Stimulated activated naive CD8-positive, alpha-beta T cell treated with anti-CD3 and anti-CD28 coated beads, Interleukin-15, Interleukin-2, amounts not matched to agents 100 U/mL and 50 U/mL, for 24 hours (primary cell): ENCODE measurements at places on chromosomes 2 and 18.

DNA sequence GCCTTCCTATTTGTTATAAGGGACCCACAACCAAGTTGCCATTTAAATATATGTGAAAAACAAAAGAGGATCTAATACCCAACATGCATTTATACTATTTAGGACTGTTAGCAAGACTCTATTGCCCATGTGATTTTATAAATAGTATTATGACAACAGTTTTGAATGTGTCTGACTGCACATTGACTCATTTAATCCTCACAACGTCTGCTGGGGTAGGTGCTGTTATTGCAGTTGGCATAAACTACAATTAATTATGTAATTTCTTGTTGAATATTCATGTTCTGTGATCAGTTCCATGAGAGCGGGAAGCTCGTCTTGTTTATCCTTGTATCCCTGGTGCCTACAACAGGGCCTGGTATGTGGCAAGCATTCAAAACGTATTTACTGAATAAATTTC, 53.7 kb downstream of the SH2D6 start:
- DNase-seq, result no peak

- no peak for DNase-seq
Measured at GRCh38 chr2:184654945-184655344, 56.6 kb downstream of the ZNF804A start.

- DNase-seq, result no peak
Measured at GRCh38 chr2:177772529-177772928, 300.0 kb downstream of the PDE11A start.

DNA sequence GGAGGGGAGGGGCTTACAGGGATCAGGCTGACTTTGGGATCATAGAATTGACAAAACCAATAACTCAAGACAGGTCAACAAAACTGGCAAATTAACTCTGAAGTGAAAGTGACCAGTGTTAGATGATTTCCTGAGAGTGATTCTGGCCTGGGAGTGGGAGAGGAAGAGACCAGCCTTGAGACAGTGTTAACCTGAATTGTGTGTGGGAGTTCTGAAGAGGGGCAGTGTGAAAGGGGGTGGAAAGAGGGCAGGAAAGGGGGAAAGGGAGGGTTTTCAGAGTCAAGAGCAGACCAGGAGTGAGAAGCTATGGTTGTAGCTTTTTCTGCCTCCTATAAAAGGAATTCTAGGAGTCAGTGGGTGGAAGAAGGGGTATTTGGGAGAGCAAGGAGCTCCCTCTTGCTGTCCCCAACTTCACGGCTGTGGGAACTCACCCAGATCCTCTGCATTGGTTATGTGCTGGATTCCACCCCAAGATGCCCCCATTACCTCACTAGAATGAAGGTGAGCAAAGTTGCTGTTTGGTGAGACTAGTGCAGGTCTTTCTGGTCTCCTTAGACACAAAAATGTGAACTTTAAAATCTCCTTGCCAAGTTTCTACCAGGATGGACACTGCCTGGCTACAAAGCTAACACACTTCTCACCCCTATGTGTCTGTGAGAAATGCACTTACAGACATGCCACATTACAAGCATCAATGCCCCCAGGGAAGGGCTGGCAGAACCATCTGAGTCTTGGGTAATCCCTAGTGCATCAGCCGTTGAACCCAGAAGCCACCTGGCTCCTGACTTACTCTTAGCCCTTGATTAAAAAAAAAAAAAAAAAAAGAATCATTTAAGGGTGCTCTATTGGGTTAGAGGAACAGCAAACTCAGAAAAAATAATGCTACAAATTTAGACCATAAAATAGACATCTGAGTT, 61.6 kb downstream of the BMP10 start:
- no peak for DNase-seq

DNA sequence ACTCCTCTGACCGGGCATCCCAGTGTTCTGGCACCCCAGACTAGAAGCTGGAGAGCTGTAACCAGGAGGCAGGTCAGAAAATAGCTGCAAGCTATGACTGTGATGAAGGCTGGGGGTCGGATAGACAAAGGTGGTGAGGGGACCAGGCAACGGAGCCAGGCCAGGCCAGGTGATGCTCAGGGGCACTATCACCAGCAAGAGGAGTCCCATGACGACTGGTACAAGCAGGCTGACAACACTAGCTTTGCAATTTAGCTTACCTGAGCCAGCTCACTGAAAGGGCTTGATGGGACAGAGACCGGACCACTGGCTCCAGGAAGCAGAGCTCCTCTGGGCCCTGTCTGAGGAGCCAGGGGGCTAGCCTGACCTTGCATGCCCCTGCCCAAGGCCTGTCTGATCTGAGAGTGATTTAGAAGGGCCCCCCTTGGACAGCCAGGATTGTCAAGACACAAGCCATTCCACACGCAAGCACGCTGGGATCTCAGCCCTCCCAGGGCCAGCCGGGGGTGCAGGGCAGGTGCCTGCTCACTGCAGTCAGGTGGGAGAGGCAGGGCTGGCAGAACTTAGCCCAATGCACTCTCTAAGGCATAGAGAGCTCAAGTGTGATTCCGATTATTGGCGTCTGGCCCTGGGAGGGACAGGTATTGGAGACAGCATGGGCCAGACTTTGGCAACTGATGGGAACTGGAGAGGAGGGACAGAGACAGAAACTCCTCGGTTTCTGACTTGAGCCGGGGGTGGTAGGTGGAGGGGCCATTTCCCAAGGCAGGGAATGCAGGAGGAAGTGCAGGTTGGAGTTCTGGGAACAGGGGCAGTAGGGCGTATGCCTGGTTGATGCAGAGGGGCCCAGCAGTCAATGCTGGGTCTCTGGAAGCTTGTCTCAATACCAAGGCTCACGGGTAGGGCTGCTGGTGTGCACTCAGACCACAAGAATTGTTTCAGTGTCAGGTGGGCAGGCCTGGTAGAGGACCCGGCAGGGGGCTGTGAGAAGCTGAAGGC, 47.7 kb downstream of the MYO7B start:
- DNase-seq, result no peak

GRCh38 chr2:24454294-24454693, 36.8 kb upstream of the NCOA1 start:
- DNase-seq, result no peak

DNA sequence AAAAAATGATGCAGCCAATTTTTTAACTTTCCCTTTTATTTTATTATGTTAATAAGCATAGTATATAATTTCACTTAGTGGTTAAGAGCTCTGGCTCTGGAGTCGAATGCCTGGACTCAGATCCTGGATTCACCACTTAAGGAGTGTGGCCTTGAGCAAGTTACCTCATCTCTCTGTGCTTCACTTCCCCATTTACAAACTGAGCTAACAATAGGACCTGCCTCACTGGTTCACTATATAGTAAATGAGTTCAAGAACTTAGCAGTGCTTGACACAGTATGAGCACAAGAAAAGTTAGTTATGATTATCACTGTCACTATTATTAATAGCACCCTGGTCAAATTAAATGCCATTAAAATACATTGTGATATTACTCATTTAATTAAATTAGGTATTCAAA, 30.6 kb downstream of the SCN3A start:
- DNase-seq, result no peak

DNA sequence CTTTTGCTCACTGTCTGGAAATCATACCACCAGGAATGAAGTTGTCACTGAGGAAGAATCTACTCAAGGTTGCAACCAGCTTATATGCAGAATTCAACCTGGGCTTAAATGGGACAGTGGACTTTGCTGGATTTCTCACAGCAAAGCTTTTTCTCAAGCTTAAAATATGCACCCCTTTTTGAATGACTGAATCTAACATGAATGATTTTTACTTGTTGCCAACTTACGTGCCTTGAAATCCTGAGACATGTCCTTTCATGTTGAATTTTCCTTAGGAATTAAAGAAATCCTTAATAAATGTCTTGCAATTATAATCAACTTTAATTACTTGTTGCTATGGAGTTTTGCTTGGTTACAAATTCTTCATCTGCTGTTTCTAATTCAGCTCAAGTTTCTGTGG, 57.4 kb downstream of the SPP2 start:
- no peak for DNase-seq

- no peak for DNase-seq
Measured at GRCh38 chr2:221572821-221573429, 821 bp upstream of the EPHA4 start.

DNA sequence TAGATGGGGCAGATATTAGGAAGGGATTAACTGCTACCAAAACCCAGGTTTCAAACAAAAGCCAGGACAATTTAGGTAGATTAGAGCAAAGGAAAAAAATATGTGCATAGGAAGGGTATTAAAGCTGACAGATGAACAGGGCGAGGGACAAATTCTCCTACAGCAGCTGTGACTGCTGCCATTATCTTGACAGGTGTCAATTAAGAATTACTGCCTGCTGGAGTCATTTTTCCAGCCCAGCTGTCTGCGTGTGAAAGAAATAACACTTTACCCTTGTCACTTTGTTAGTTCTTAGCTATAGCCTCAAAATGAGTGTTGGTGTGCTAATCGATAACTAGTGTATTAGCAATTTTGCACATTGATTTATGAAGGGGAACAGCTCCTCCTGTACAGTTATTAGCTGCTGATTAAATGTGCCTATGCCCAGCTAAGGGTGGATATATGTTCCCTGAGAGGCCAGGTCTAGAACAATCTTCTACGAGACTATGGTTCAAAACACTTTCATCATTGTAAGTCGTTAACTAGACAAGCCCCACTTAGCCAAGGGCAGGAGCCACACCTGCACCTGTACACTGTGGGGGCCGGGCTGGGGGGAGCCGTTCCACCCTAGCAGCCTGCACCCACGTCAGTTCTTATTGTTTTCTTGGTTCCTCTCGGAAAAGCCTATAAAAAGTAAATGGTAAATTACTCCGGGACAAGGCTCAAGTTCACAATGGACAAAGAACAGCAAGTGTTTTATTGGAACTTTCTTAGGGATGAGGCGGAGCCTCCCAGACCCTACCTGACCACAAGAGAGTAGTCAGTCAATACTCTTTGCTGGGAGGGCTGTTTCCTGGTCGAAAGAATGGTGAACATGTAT, 7.7 kb downstream of the TSHZ1 start:
- no peak for DNase-seq

GRCh38 chr2:142883526-142883925, 6.1 kb downstream of the KYNU start:
- no peak for DNase-seq

DNA sequence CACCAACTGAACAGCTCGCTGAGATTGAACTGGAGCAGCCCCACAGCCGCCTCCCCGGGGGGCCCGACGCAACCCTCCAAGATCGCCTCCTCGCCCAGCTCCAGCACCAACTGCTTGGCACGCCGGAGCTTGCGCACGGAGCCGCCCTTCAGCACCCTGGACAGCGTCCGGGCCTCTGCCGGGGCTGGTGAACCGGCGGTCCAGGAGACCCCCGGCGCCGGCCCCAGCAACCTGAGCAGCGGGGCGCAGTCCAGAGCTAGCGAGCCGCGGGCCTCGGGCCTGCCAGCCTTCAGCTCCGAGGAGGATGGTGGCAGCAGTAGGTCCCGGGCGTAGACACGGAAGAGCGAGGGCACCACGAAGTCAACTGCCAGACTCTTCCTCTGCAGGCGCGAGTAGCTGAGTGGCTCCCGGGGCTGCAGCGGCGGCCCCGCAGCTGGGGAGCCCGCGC, 1.2 kb downstream of the ALK start:
- peak; percentile 70 for DNase-seq

- no peak for DNase-seq
Measured at GRCh38 chr2:166892397-166892796, 4.1 kb downstream of the XIRP2 start.

DNA sequence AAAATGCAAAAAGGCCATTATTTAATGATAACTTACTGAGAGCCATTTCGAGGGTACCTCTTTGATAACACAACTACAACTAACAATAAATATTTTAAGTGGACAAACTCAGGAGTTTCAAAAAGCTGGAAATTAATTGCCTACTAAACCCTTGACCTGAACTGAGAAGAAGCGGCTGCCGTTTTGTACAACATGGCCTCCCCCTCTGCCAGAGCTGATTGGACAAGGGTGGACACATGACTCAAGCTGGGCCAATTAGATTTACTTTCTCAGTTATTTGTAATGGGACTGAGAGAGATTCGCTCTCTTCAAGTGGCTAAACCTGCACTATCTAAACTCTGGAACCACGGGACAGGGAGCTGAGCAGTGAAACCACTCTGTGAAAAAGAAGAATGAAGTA, 135.9 kb upstream of the SERPINE2 start:
- DNase-seq, result no peak

DNA sequence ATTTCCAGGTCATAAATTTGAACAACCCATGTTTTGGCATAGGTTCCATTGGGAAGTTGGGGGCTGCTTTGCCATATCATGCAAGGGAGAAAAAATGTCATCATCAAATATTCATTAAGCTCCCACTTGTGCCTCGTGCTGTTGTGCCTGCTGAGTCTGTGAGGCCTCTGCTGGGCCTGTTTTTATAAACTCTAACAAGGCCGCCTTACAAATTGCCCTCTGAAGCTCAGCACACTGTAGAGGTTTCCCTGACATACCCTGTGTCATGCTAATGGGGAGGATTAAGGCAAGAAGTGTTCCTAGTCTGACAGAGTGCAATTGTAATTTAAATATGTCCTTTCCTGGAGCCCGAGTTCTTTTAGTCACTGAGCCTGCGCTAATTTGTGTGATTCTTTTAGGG, 17.6 kb downstream of the OSBPL6 start:
- no peak for DNase-seq

DNA sequence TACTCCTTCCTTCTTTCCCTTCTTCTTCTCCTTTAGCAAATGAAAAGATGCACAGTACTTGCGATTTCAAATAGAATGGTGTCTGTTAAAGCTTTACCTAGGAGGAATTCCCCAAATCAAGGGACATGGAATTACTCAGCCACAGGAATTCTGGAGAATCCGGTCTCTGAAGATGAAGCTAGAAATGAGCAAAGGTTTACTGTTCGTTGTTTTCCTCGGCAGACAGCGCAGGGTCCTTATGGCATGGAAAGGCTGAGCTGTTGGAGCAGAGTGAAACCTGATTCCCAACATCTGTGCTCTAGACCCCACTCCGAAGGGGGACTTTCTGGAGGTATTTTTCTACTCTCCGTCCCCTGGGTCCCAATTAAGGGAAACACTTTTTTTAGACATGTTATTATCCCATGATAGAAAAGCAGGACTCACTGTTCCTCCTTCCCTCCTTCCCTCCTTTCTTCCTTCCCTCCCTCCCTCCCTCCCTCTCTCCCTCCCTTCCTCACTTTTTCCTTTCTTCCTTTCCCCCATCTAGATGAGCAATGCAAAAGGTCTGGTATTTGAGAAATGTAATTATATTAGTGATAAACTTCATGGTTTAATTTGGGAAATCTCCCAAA, 47.1 kb downstream of the CDCA7 start:
- DNase-seq, result no peak

- no peak for DNase-seq
Measured at GRCh38 chr2:133077269-133077822, 407.3 kb upstream of the LYPD1 start.

- no peak for DNase-seq
Measured at GRCh38 chr2:71730785-71731383, 277.5 kb downstream of the DYSF start.
